ENCODE measurements at places on chromosomes 16 and 17.

DNA sequence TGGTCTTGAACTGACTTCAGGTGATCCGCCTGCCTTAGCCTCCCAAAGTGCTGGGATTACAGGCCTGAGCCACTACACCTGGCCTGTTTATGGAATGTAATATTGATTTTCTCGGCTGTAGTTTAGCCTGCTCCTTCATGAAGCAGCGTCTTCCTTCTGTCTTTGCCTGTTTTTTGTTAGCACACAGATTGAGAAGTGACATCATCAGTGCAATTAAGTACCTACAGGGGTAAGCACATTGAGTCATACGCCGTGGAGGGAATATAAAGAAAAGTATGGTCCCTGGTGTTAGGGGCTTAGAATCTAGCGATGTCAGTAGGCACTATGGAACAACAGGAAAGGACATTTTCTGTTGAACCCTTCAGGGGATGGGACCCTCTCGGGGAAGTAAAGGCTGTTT, 48.7 kb upstream of the SEC14L1 start:
- no peak for DNase-seq

DNA sequence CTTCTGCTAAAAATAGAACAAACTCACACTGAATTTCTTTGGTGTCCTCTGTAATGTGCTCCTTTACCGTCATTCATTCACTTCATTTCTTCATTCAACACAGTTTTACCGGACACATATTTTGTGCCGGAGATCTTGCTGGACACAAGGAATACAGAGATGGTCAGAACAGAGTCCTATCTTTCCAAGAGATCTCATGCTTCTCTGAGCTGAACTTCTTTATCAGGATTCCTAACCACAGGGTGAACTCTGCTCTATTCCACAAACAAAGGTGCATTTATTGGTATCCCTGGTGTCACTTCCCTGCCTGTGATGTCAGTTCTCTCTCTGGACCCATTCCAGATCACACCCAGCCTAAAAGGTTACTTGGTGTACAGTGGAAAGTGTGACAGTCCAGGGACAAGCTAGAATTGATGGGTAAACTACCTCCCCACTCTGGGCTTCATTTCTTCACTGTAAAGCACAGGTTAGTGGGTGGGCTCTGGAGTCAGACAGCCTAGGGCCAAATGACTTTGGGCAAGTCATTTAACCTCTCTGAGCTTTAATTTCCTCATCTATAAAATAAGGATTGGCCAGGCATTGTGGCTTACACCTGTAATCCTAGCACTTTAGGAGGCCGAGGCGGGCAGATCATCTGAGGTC, 4.2 kb downstream of the IFI35 start:
- DNase-seq = no peak

DNA sequence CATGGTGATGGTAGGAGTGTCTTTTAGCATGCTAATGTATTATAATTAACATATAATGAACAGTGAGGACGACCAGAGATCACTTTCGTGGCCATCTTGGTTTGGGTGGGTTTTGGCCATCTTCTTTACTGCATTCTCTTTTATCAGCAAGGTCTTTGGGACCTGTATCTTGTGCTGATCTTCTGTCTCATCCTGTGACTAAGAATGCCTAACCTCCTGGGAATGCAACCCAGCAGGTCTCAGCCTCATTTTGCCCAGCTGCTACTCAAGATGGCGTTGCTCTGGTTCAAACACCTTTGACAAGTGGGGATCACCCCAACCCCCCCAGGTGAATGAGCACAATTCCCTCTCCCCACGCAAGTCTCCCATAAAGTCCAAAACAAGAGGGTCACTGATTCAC, 49.3 kb upstream of the ETV4 start:
- no peak for DNase-seq

- DNase-seq = no peak
These were observed 15.8 kb upstream of the SLC46A1 start for GRCh38 chr17:28421787-28422305.

DNA sequence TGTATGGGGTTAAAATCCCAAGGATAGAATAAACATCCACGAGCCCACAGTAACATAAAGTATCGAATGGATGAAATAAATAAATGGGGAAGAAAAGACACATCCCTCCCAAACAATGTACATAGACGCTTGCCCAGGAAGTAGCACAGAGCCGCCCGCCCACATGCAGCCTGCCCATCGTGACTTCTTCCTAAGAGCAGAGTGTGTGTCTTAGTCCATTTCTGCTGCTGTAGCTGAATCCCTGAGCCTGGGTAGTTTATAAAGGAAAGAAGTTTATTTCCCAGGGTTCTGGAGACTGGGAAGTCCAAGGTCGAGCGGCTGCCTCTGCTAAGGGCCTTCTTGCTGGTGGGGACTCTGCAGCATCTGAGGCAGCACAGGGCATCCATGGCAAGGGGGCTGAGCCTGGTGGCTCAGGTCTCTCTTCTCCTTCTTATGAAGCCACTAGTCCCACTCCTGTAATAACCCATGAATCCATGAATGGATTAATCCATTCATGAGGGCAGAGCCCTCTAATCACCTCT, 39.4 kb upstream of the ZNF469 start:
- no peak for DNase-seq

DNA sequence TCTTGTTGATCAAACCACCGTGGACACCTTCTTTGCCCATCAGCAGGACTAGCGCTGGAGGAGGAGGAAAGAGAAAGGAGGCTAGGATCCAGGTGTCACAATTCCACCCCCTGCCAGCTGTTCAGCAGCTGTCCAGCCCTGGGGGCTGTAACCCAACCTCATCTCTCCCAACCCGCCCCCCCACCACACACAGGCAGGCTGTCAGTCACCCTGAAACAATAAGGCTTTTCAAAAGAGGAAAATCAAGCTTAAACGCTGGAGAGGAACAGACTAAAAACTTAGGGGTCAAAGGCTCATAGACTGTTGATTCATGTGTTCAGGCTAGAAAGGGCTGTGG, 2.4 kb downstream of the PFN1 start:
- DNase-seq = no peak

DNA sequence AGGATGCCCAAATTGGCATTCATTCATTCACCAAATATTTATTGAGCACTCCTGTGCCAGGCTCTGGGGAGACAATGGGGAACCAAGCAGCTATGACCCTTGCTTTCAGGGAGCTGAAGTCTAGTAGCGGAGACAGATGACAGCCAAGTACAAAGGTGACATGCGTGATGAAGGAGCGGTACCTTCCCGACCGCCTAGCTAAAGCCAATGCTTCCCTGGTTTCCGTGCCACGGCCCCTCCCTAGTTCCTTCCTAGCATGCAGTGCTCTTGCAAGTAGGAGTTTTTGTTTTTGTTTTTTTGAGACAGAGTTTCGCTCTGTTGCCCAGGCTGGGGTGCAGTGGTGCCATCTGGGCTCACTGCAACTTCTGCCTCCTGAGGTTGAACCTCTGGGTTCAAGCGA, 3.2 kb upstream of the SLC5A2 start:
- DNase-seq = no peak

DNA sequence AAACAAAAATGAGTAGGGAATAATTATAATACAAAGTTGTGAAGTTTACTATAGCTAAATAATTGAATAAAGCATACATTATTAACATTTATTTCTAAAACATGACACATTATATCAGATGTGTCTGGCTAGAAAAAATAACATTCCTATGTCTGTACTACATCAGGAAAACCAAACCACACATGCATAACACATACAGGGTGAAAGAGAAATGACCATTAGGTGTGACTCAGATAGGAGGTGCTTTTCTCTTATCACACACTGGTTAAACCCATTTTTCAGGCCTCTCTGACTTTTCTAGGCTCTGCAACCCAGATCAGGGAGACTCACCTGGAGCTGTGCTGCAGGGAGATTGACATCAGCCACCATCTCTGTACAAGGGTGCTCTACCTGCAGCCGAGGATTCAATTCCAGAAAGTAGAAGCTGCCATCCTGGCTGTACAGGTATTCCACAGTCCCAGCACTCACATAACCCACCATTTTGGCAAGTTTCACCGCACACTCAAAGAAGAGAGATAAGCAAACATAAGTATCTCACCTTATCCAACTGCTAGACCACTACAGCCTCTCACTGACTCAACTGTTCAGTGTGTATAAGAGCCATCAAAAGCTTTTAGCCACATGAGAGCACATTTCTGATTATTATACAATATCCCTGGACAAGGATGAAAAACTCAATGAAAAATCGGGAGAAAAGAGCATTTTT, 116.6 kb upstream of the C17orf78 start:
- DNase-seq = no peak

- no peak for DNase-seq
These were observed 267.6 kb downstream of the STX8 start for GRCh38 chr17:9308069-9308468.

DNA sequence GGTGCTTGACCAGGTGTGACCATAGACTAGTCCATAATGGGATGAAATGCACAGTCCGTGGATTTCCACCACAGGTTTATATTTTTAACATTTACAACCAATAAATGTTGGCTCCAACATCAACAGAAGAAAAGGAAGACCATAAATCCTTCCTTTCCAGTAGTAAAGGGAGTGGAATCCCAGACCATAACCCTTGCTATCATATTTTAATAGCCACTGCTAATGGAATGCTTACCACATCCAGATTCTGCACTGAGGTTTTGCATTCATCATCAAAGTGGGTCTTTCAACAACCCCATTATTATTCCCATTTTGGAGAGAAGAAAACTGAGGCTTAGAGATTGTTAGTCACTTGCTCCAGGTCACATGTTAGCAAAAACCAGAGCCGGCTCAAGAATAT, 106.7 kb downstream of the FOXL1 start:
- no peak for DNase-seq

DNA sequence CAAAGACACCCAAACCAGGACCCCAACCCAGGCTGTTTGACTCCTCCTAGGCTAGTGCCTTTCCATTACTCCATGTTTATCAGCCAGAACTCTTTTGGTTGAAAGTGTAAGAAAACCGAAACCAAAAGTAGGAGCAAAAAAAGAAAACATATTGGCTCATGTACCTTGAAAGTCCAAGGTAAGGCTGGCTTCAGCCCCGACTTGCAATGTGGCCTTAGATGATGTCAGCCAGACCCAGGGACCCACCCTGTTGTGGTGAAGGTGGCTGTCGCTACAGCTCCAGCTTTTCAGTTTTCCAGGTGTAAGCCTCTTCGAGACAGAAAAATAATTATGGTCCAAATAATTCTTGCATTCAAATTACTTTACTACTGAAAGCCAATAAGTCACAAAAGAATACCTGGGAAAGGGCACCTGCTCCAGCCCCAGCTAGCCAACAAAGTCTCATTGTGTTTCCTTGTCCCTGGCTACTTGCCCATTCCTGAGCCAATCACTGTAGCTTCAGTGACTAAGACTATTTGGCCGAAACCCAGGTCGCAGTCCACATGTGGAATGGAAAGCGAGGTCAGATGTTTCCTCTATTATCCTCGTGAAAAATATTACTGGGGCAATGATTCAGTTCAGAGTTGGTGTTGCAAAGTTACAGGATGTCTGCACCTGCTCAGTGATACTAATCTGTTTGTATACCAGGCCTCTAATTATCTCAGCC, 20.7 kb downstream of the DNAH9 start:
- no peak for DNase-seq

GRCh38 chr16:20768121-20768520, 4.3 kb downstream of the ACSM3 start:
- no peak for DNase-seq

- peak; percentile 21 for DNase-seq
These were observed 34.9 kb downstream of the ARHGAP17 start for GRCh38 chr16:24980077-24980793.

GRCh38 chr16:69610356-69610755, 44.6 kb downstream of the NFAT5 start:
- DNase-seq = no peak

- DNase-seq = no peak
These were observed 72.9 kb downstream of the CREBBP start for GRCh38 chr16:3807425-3808123.

DNA sequence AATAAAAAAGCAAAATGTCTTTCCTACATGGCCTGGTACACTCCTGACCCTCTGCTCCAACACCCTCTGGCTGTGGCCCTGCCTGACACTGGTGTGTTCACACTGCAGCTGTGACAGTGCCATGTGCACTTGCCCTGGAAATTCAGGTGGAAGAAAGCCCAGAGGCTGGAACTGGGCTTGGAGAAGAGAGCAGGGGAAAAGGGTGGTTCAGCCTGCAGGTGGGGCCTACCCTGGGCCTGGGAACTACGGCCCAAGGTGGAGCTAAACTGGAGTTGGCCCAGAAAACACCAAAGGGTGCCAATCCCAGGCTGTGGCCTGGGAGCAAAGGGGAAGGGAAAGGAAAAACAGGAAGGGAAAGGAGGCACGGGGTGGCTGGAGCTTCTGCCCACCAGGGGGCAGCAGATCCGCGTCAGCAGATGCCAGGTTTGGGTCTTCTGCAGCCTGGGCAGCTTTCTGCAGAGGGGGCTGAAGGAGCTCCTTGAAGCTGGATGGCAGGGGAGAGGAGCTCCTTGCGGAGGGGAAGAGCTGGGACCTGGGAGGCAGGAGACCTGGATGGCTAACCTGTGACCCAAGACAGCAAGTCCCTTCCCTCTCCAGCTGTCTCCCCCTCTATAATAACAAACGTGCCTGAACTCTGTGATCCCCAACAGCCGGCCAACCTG, 15.4 kb upstream of the CTCF start:
- peak; percentile 79 for DNase-seq

- no peak for DNase-seq
These were observed 34.7 kb upstream of the DNAJA2 start for GRCh38 chr16:47008174-47008573.

DNA sequence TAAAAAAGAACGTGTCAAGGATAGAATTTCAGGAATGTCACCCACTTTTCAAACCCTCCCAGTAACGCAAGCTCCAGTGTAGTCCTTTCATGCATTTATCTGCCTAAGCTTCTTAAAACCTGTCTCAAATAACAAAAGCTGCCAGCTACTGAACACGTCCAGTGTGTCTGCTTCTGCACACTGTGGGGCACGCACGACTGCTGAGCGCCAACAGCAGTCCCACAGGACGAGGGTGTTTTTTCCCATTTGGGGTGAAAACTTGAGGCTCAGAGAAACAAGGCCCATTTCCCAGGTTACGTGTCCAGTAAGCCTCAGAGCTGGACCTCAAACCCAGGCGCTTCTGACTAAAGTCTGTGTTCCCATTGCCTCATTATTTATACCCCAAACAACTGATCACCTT, 17.2 kb downstream of the NTAN1 start:
- no peak for DNase-seq

- no peak for DNase-seq
These were observed 64.4 kb downstream of the CRISPLD2 start for GRCh38 chr16:84884246-84884595.

DNA sequence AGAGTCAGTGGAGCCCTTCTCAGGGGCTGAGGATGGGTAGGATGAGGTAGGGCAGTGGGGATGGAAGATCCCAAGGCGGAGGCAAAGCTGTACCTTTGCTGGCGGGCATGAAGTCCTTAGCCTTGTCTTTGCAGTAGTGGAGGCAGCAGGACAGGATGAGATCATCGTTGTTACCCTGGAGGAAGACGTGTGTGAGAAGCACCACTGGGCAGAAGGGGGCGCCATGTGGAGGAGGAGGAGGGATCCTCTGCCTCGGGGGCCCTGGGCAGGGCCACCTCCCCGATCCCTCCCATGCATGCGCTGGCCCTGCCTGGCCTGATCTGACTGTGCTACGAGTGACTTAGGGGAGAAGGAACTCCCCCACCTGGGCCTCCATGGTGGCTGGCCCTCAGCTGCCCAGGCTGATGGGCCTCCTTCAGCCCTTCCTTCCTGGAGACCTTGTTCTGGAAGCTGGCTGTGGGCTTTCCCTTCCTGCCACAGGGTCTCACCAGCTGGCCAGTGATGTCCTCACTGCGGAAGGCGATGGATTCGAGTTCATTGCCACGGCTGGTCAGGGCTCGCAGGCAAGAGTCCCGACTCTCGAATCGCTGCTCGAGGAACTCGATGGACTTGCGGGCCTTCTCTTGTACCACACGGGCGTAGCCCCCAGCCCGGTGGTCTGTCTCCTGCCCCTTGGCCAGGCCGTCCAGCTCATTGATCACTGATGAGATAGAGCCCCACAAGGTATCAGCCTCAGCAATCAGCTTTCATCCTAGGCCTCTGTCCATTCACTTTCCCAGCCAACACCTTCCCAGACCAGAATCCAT, 10.3 kb downstream of the HIC1 start:
- peak; percentile 71 for DNase-seq
